ENCODE measurements at places on chromosomes 16 and 17.

GRCh38 chr16:53872248-53873221, 168.6 kb downstream of the FTO start:
- DNase-seq, result no peak

DNA sequence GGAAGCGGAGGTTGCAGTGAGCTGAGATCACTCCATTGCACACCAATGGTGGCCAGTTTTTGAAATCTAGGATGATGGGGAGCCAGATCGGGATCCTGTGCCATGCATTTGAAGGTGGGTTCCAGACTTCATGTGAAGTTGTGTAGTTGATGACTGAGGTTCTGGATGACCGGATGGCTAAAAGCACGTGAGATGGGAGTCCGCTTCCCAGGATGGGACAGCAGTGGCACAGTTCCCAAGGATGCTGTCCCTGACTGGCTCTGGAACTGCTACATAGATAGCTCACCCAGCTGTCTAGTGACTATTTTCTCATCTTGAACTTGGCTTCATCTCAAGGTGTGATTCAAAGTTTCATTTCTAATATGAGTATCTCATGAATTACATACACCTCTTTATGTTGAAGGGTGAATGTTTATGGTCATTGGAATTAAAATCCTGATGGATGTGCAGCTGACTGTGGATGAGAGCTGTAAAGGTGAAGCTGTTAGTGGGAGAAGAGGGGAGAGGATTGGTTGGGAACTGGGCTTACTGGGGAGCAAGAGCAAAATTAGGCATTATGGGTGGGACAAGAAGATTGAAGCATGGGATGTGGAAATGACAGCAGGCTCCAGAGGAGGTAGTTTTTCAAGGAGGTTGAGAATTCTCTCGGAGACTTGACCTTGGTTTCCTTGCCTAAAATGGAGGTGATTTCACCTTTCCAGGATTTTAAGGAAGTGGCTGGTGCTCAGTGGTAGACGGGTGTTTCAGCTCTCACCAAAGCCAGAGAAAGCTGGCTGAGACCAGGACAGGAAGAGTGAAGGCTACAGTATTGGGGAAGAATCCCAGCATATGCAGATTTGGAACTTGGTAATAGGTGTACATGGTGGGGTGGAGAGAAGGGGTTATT, 8.2 kb downstream of the TUFM start:
- no peak for DNase-seq

DNA sequence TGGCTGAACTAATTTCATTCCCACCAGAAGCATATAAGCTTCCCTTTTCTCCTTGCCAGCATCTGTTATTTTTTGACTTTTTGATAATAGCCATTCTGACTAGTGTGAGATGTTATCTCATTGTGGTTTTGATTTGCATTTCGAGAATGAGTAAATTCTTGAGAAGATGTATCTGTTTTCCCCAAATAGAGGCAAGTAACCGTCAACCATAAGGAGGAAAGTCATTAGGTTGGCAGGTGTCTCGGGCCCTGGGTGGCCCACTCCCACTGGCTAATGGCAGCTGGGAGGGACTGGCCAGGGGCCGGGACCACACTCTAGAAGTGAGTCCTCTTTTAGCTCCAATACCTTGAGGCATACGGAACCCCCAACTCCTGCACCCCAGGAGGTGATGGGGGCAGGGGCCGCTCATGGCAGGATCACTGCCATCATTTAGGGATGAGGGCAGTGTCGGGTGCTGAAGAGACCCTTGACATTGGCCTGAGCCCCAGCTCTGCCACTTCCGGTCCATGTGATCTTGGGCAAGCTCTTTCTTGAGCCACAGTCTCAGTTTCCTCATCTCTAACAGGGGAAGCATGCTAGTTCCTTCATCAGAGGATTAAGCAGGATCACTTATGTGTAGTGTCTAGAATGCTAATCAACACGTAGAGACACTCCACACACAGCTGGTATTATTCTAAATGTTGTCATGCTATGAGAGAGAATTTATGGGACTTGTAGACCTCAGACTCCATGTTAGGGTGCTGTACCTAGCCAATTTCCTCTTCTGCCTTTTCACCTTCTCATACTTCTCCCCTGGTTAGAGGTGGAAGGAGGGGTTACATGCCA, 44.3 kb downstream of the RGS9 start:
- DNase-seq, result no peak

DNA sequence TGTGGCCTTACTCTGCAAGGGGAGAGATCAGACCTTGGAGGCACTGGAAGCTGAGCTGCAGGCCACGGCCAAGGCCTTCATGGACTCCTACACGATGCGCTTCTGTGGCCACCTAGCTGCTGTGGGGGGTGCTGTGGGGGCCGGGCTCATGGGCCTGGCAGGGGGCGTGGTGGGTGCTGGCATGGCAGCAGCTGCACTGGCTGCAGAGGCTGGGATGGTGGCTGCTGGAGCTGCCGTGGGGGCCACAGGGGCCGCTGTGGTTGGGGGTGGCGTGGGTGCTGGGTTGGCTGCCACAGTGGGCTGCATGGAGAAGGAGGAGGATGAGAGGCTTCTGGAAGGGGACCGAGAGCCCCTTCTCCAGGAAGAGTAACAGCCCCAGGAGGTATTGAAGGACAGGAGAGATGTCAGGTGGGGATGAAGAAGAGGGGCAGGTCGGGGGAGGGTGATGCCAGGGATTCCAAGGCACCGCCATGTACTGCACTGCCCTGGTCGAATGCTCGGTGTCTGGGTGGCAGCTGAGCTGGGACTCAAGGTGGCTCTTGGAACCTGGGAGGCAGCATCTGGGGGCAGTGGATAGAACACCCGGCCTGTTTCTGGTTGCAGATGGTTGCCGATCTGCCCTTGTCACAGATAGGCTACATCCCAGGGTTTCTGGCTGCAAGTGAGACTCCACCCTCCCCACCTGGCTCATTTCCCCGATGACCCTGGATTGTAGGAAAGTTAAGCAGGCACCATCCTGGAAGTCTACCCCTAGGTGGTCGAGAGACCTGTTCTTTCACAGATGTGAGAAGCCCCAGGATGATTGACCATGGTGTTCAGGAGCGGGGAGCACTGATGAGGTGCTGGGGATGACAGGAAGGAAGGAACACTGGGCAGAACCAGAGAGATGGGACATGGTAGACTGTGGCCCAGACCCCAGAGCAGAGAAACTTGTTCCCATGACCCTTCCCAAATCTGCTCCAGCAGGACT, 5.1 kb downstream of the RNF112 start:
- DNase-seq, result no peak

- DNase-seq, result no peak
Observed at GRCh38 chr16:67299269-67299668, 19.9 kb downstream of the PLEKHG4 start.

DNA sequence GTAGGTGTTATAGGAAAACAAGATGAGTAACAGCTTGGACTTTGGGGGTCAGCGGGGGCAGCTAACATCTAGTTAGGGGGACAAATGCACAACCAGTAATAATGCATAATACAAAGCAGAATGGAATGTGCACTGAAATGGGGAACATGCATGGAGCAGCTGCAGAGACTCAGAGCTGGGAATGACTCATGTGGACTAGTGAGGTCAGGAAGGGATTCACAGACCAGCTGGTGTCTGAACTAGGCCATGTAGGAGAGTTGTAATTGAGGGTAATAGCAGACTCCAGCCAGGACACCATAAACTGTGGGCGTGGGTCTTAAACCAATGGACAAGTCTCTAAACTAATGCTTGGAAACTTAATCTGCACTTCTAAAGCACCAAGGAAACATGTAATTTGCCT, 176.8 kb upstream of the ASIC2 start:
- DNase-seq, result no peak

DNA sequence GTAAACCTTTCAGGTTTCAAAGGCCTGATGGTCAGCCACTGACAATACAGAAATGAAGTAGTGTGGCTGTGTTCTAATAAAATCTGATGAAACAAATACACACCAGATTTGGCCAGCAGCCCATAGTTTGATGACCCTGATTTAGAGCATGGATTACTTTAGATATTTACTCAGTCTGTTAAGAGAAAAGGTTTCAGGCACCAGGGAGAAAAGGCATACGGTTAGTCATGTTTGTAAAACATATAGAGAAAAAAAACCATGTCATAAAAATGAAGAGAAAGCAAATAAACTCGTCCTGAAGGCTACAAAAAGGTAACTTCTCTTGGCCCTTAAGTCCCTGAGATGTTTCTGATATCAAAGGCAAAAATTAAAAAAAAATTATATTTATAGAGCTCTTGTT, 112.1 kb downstream of the ADAMTS18 start:
- DNase-seq, result no peak

GRCh38 chr17:83100853-83101391, 21.5 kb downstream of the METRNL start:
- DNase-seq, result peak; percentile 69

- DNase-seq, result no peak
Observed at GRCh38 chr16:50696126-50696525, 2.7 kb downstream of the NOD2 start.

DNA sequence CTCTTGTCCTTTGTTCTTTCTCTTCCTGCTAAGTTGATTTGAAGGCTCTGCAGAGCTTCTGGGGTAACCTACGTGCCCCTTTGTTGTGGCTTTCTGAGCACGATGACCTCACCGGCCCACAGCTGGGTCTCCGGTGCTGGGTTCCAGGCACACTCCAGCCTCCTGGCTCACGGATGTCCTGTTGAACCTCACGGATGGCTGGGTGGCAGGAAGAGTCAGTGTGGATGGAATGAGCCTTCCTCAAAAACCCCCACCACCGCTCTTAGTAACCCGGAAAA, 116.0 kb downstream of the SOCS1 start:
- DNase-seq, result no peak

GRCh38 chr17:77696151-77696720, 262.3 kb upstream of the TNRC6C start:
- no peak for DNase-seq

DNA sequence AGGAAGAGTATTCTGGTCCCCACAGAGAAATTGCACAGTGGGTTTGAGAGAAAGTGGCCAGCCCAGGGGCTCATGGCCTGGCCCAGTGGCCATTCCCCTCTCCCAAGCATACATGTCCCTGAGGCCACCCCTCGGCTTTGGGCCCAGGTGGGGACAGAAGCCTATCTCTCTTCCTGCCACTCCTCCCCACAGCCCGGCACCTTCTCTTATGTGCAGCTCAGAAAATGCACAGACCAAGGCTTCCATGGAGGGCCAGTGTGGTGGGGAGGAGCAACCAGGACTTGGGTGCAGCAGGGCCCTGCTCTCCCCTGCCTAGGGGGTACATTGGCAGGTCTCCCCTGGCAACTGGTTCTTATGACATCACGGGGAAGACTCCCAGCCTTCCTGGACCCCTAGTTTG, at the start of gene C16orf90:
TSS of gene C16orf90 (minus strand) at position 314 of the 400 bp plus-strand sequence. CDS start at position 246, 68 bp downstream.
- no peak for DNase-seq

DNA sequence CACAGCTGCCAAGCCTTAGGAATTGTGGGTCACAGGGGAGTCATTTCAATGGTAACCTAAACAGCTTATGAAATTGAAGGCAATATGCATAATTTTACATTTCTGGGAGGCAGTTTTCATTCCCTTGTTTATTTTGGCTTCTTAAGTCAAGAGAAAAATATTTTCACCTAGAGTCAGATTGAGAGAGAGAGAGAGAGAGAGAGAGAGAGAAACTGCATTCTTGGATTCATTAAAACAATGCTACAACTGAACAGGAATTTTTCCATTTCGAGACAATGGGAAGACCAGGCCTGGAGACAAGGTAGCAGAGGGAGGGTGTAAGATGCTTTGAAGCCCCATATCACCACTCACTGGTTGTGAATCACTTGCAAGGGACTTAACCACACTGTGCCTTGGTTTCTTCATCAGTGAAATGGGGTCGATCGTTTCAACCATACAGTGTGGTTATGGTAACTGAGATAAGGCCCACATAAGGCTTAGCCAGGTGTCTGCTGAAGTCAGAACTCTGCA, 224.7 kb upstream of the IRX3 start:
- no peak for DNase-seq

GRCh38 chr16:86396901-86397311, 113.4 kb upstream of the FOXF1 start:
- DNase-seq, result no peak

DNA sequence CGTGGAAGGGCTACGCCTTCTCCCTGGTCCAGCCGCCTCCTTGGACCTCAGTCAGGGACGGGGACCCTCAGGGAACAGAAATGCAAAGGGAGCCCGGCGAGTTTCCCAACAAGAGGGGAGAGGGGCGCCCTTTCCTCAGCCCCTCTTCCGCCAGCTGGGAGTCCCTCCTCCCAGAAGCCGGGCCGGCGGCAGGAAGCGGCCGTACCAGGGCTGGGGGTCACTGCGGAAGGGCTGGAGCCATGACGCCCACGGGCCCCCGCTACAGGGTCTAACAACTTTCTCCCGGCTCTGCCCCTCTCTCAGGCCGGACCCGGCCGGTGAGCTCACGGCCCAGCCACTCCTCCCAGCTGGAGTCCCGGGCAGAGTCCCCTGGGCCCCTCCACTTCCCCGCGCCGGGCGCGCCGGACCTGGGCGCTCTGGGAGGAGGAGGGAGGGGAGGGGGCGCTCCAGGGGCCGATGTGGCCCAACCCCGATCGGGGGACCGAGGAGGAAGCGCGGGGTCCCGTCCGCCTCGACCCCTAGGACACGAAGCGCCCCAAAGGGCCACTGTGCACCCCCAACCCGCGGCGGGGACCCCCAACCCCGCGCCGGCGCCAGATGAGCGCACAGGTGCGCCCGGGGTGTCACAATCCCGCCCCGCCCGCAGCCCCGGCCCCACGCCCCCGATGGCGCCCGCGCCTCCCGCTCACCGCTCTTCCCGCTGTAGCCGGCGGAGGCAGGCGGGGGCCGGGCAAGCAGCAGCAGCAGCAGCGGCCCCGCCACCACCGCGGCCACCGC, 578 bp downstream of the PGAP6 start:
- no peak for DNase-seq

GRCh38 chr16:87072101-87072500, 245.1 kb downstream of the C16orf95 start:
- DNase-seq, result no peak

- no peak for DNase-seq
Observed at GRCh38 chr17:74042744-74043486, 160.6 kb upstream of the RPL38 start.

DNA sequence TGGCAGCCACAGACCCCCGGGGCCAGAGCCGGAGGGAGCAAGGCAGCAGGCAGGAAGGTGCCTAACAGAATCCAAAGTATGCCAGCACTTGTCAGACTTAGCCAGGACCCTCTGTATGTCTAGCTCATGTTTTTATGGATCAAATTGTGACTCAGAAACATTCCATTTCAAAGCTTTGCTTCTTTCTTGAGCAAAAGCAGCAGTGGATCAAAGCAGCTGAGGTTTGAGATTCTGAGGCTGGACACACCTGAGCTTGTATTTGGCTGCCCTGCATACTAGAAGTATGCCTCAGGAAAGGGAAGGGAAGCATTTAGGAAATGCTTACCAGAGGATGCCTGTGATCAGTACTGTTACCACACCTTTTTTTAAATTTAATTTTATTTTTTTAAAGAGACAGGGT, 5.7 kb upstream of the MYO1C start:
- no peak for DNase-seq

All from NCI-H510A (cell line).